ELR (cell line): ENCODE measurements at places on chromosomes 7 and 10.
A peak's percentile ranks its signal among the peaks of the same experiment; 100 is the strongest.

GRCh38 chr7:159175792-159176191 is 31.1 kb upstream of the VIPR2 start:
- no peak for DNase-seq

- DNase-seq: no peak
Observed at GRCh38 chr7:51357821-51358220, 41.2 kb upstream of the COBL start.

GRCh38 chr10:72466018-72466417 is 111.3 kb upstream of the DNAJB12 start:
- peak; percentile 65 for DNase-seq

- DNase-seq: peak; percentile 56
Observed at GRCh38 chr7:23012908-23013714, 819 bp downstream of the HYCC1 start.

- no peak for DNase-seq
Observed at GRCh38 chr7:106766551-106766950, 98.5 kb upstream of the PIK3CG start.

- DNase-seq: peak; percentile 32
Observed at GRCh38 chr7:111931958-111932357, 274.2 kb downstream of the DOCK4 start.

DNA sequence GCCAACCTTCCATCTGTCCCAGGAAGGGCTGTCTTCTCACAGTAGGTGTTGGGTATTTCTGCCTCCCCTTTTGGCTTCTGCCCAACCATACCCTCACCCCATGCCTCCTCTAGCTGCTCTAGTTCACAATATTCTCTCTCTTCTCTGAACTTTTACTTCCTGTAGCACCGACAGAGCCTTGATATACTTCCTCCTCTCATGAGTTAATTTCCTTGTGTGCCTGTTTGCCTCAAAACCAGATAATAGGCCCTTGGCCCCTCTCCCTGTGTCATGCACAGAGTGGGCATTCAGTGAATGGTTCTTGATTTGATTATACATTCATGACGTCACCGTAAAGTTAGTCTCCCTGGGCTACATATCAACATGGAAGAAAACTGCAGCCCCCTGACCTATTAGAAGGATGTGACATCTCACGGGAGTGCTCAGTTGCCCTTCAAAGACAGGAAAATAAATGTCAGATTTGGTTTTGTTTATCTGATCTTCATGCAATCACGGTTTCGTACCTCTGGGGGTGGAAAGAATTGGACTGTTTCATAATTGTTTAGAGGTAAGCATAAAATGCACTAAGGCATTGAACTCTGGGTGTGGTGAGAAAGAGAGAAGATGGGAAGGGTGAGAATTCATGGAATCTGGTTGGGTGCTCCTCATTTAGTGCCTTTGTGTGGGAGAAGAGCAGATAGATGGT is 127.7 kb downstream of the ITIH5 start:
- no peak for DNase-seq

- peak; percentile 54 for DNase-seq
Observed at GRCh38 chr10:24552346-24553016, 171.2 kb downstream of the ARHGAP21 start.

DNA sequence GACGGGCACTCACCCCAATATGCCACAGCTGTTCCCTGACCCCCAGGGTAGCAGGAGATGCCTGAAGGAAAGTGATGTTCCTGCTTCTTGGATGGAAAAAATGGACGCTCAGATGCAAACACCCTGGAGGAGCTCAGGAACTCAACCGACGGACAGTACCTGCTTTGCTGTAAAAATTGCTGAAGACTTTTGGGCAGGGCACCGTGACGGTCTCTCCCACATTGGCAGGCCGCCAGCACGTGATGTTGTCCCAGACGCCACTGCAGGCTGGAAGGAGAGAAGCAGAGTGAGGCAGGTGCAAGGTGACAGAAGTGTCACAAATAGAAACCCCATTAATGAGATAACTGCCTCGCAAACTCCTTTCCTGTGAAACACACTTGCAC is 35.0 kb downstream of the VIPR2 start:
- DNase-seq: no peak

DNA sequence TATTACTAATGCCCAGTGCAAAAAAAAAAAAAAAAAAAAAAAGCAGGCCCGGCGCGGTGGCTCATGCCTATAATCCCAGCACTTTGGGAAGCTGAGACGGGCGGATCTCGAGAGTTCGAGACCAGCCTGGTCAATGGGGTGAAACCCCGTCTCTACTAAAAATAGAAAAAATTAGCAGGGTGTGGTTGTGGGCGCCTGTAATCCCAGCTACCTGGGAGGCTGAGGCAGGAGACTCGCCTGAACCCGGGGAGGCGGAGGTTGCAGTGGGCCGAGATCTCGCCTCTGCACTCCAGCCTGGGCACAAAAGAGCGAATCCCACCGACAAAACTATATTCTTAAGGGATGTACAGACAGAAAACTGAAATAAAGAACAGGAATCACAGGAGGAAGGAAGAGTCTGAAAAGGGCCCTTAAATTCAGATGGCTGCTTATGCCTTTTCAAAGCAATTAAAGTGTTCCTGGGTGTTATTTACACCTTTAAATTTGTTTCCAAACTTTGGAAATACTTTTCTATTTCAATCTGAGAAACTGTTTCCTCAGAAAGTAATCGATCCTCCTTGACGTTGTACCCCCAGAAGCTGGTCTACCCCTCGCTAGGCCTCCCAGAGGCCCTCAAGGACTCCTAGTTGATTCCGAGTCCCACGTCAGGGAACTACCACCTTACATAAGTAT is 2.0 kb upstream of the KMT2E start:
- peak; percentile 46 for DNase-seq

- no peak for DNase-seq
Observed at GRCh38 chr10:86310291-86310690, 56.3 kb downstream of the GRID1 start.

GRCh38 chr10:30857803-30858202 is 173.9 kb downstream of the ZNF438 start:
- no peak for DNase-seq

GRCh38 chr7:50068026-50068425 is 25.0 kb downstream of the ZPBP start:
- DNase-seq: no peak

DNA sequence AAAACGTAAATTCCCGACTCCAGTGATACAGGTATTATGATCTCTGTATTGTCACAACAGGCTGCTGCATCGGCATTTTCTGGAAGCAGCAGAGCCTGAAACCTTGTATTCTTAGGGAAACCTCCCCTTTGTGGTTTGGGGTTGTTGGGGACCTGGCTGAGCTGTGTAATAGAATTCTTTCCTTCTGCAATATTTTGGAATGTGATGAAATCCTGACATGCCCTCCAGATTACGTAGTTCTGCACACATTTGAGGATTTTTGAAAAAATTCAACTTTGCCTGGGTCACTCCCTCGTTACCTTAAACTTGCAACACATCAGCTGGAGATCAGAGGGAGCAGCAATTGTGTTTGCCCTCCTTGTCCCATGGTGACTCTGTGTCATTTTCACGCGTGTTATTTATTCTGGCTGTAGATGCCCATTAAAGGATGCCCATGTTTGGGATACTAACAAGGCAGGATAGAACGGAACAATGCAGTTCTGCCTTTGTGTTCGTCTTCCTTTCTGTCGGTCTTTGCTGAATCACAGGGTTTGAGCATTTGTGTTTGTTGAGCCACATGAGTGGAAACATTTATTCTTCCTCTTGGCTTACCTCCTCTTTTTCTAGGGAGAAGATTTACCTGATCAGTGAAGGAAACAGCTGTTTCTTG is 181.7 kb downstream of the TCF7L2 start:
- DNase-seq: peak; percentile 35

DNA sequence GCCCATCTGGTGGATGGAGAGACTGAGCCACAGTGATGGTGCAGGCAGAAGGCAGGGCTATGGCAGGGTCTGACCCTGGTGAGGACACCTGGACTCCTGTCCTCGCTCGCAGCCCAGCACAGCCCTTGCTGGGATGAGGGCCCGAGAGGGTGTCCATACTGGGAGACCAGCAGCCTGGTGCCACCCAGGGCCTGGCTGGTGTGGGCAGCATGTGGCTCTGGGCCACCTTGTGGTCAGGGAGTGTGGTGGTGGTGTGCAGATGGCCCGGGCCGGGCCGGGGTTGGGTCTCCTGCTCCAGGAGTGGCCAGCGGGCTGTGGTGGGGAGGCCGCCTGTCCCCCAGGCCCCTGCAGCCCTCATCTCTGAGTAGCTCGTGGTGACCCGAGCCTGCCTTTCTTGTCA is 14.9 kb downstream of the ADCY1 start:
- DNase-seq: no peak

GRCh38 chr7:22346383-22347107 is 10.4 kb downstream of the RAPGEF5 start:
- no peak for DNase-seq

GRCh38 chr7:91198371-91198770 is 65.9 kb upstream of the FZD1 start:
- no peak for DNase-seq

DNA sequence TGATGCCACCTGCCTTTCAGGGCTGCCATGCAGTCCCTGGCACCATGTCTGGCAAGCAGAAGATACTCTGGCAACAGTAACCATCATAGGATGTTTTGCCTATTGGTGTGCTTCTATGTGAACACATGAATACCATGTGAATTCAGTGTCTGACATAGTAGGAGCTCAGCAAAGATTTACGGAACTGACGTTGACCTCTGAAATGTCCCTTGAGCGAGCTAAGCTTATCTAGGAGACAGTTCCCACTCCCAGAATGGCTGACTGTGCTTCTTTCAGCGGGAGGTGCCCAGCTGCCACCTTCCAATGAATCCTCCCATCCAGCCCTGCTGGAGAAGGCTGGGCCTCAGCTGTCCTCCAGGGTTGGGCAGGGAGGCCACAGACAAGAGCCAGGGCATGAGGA is 71.2 kb upstream of the LRRC18 start:
- no peak for DNase-seq

DNA sequence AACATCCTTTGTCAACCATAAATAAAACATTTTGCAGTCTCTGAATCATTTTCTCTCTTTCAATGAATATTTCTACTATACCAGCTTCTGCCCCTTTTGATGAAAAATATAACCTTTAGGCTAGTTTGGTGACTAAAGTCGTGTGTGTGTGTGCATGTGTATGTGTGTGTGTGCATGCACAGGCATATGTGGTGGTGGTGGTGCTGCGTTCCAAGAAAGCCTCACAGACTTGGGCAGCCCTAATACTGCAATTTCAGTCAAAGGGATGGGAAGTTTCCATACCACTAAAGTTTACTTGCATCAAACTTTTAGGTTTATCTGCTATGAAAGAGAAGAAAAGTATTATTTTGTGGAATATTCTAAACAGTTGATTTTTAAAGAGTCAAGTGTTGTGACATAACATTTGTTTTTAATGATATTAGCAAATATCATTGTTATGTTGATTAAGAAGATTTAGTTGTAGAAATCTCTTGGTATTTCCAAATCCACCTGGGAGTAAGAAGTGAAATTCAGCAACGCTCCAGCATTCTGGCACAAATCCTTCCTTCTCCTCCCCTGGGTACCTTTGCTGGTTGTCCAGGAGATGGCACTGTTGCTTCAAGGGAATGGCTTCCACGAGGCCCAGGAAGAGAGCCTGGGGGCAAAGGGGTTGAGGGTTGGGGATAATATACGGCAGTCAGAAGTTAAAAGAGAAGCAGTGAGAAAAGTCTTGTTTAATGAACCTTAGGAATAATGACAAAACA is 41.5 kb downstream of the ASB4 start:
- DNase-seq: peak; percentile 60

DNA sequence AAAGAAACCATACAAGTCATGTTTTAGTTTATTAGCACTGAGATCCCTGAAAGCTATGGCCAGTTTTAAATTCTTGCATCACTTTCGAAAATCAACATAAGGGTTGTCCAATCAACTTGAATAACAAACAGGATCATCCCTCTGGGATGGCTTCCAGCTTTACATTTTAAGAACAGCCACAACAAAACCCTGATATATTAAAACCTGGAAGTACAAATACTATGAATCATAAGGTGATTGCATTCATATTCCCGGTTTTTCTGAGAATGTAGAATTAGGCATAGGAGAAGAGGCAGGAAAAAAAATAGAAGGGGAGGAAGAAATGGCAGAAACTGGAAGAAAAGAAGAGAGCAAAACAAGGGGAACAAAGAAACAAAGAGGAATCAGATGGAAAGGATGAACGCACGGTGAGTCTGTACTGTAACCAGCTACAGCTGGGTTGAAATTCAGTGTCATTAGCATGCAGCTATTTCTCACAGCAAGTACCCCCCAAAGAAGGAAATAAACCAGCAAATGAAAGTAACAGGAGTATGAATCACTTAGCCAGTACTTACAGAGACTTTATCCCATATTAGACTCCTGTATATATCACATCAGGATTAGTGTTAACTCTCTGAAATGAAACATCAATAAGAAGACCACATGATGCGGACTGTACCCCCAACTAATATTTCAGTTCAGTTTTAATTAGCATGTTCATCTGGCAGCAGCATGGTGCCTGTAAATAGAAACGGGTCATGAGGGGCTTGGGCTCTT is 301.3 kb downstream of the RNLS start:
- DNase-seq: peak; percentile 83

DNA sequence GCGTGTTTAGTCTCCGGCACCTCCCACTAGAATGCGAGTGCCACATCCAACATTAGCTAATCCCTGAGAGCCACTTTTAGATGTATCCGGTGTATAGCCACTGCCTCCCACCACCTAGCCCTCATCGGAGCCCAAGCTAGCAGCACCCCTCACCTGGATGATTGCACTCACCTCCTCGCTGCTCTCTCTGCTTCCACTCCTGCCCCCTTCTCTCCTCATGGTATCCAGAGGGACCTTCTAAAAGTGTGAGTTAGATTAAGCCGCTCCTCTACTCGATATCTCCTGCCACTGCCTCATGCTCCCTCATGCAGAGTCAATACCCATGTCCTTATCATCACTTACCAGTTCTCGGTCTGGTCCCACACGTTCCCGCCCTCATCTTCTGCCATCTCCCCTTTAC is 125.3 kb downstream of the RAB11FIP2 start:
- no peak for DNase-seq

- no peak for DNase-seq
Observed at GRCh38 chr7:146319629-146320028, 203.0 kb downstream of the CNTNAP2 start.

DNA sequence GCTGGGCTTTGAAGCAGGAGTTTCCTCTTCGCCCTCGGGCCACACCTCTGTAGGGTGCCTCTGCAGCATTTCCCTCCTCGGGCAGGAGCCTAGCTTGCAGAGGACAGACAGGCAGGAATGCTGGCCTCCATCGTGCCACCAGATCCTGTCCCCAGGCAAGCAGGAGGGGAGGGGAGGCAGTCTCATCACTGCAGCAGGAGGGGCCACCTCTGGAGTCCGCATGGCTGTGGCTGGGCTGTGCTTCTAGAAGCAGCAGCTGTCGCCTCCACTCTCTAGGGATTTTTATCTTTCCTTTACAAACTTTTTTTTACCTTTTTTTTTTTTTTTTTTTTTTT is 181.4 kb downstream of the CUX1 start:
- no peak for DNase-seq
